ENCODE measurements at places on chromosomes 12 and 14. TPM values are rescaled to one million over a fixed set of nuclear protein-coding genes. Genes with fewer than 3 reads are reported as not detected.
A peak's percentile ranks its signal among the peaks of the same experiment; 100 is the strongest.

- H3K4me1 ChIP-seq, result peaks cover 7% of the 10 kb centered on the region
- H3K36me3 ChIP-seq, result no peaks in the 10 kb centered on the region
- no peak for DNase-seq
- peak overlapping the region; percentile 86 for H3K27ac ChIP-seq
- no peaks in the 10 kb centered on the region for H3K27me3 ChIP-seq
Observed at GRCh38 chr12:32398816-32399369, 465 bp upstream of the FGD4 start.

DNA sequence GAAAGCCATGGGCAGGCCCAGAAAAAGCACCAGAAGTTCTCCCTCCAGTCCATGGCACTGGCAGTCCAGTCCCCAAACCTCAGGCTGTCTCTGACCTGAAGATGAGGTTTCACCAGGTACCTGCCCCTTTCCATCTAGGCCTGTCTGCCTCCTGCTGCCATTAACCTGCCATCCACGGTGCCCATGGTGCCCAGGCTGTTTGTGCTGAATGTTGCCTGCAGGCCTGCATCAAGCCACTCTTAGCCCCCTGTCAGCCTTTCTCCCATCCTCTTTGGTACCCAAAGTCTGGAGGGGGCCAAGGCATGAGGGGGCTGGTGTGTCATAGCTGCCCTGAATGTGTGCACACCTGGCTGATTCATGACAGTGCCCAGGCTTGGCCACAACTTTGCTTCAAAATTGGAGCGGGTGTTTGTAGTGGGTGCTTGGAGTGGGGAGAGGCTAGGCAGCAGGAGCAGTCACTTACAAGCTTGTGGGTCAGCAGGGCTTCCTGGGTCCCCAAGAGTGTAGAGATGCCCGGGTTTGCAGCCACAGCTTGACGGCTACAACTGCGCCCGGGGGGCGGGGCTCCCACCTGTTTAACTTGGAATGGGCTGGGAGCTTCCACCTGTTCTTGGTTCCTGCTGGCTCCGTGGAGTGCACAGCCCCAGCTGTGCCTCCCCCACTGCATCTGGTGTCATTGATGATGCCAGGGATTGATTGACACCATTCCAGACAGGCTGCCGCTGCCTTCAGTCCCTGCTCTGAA, 88.5 kb downstream of the GPHN start:
- no peak overlapping the region for H3K27ac ChIP-seq
- H3K4me3 ChIP-seq, result no peak overlapping the region
- peak; percentile 57 for DNase-seq
- no peaks in the 10 kb centered on the region for H3K4me1 ChIP-seq

DNA sequence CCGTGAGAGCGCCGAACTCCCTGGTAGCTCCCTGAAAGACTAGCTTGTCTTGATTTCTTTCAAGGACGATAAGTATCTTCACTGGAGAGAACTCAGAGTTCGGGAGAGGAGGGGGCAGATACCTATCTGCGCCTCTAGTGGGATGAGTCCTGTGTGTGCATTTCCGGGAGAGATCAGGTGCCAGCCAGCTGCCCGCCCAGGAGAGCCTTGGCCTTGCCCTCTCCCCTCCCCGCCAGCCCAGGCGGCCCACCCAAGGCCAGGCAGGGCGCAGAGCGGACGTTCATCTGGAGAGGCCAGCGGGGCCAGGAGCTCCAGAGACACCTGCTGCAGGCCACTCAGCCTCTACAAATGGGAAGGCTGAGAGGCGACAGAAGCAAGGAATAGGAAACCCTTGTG, 1.0 kb downstream of the CD9 start:
- peak; percentile 77 for DNase-seq
- peak overlapping the region; percentile 87 for H3K27ac ChIP-seq
- H3K36me3 ChIP-seq, result no peaks in the 10 kb centered on the region
- H3K4me1 ChIP-seq, result peaks cover 61% of the 10 kb centered on the region
- H3K4me3 ChIP-seq, result peak overlapping the region; percentile 84

GRCh38 chr12:68013181-68013580, 23.9 kb downstream of the IFNG-AS1 start:
- no peaks in the 10 kb centered on the region for H3K27me3 ChIP-seq
- no peak overlapping the region for H3K27ac ChIP-seq
- no peak for DNase-seq
- H3K36me3 ChIP-seq, result no peaks in the 10 kb centered on the region

GRCh38 chr12:92762773-92763172, 60.0 kb downstream of the PLEKHG7 start:
- no peak overlapping the region for H3K4me3 ChIP-seq
- H3K4me1 ChIP-seq, result no peaks in the 10 kb centered on the region
- no peaks in the 10 kb centered on the region for H3K36me3 ChIP-seq
- no peaks in the 10 kb centered on the region for H3K27me3 ChIP-seq

DNA sequence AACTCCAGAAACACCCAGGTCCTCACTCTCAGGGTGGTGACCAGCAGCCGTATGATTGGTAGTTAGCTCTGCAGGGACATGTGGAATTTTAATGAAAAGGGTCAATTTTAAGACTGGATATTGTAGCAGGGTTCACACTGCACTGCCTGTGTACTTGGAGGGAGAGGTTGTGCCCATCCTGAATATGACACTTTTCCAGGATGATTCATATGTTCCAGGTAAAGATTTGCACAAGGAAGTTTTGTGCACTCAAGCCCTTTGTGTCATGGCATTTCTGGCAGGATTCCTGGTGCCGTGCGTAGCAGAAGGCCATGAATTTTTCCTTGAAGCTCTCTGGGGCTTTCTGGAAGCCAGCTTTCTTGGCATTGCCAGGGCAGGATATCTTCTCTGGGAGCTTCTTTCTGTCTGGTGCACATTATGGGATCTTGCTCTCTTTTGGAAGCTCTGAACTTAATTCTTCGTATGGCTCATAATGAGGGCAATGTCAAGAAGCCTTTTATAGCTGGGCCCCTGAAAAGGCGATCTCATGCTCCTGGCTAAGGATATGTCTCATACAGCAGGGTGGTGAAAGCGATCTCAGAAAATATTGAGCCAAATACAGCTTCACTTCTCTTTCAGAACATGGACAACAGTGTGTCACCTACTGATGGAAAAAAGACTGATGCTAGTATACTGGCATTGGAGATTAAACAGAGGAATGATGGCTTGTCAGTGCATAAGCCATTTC, 1133.9 kb downstream of the AACS start:
- H3K27ac ChIP-seq, result no peak overlapping the region
- H3K4me3 ChIP-seq, result no peak overlapping the region
- no peak for DNase-seq
- H3K27me3 ChIP-seq, result no peaks in the 10 kb centered on the region
- no peaks in the 10 kb centered on the region for H3K36me3 ChIP-seq
- no peaks in the 10 kb centered on the region for H3K4me1 ChIP-seq

DNA sequence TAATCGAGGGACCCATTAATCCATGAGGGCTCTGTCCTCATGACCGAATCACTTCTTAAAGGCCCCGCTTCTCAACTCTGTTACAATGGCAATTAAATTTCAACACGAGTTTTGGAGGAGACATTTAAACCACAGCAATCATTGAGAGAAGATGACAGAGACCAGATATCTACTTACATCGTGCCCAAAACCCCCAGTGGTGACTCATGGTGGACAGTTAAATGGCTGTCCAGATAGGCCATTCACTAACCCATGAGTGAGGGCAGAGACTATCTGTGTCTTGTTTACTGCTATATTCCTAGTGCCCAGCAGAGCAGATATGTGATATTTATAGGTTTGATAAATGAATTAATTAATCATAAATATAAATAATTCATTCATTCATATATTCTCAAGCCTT, 20.0 kb upstream of the FLVCR2 start:
- H3K27ac ChIP-seq, result no peak overlapping the region
- H3K27me3 ChIP-seq, result no peaks in the 10 kb centered on the region

DNA sequence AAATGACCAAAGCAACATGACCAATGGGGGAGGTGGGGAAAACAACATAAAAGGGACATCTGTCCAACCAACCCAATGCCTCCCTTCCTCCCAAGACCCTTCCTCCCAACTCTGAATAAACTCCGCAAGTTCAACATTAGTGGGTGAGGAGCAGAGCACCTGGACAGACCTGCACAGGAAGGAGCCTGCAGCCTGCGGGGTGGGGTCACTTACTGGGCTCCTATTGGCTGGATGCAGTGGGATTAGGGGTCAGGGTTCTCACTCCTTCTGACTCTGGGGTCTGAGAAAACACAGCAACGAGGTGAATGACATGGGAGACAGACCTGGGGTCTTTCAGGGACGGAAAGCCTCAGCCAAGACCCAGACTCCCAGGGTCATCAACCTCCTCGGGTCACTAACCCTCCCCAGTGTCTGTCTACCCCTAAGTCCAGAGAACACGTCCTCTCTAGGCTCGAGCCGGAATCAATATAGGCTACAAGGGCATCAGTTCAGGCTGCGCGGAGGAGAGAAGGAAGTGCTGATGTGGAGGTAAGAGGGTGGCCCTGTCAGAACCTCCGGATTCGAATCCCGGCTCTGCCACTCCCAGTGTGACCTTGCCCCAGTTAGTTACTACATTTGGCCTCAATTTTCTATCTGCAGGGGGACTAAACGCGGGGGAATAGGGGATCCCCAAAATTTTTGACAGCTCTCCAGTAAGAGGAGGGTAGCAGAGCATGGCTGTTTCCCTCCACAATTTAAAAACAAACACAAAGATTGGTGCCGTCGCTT, 860 bp downstream of the NDRG2 start:
- peak overlapping the region; percentile 86 for H3K4me3 ChIP-seq
- H3K4me1 ChIP-seq, result peaks cover 18% of the 10 kb centered on the region
- no peak for DNase-seq
- H3K27ac ChIP-seq, result peak overlapping the region; percentile 88

DNA sequence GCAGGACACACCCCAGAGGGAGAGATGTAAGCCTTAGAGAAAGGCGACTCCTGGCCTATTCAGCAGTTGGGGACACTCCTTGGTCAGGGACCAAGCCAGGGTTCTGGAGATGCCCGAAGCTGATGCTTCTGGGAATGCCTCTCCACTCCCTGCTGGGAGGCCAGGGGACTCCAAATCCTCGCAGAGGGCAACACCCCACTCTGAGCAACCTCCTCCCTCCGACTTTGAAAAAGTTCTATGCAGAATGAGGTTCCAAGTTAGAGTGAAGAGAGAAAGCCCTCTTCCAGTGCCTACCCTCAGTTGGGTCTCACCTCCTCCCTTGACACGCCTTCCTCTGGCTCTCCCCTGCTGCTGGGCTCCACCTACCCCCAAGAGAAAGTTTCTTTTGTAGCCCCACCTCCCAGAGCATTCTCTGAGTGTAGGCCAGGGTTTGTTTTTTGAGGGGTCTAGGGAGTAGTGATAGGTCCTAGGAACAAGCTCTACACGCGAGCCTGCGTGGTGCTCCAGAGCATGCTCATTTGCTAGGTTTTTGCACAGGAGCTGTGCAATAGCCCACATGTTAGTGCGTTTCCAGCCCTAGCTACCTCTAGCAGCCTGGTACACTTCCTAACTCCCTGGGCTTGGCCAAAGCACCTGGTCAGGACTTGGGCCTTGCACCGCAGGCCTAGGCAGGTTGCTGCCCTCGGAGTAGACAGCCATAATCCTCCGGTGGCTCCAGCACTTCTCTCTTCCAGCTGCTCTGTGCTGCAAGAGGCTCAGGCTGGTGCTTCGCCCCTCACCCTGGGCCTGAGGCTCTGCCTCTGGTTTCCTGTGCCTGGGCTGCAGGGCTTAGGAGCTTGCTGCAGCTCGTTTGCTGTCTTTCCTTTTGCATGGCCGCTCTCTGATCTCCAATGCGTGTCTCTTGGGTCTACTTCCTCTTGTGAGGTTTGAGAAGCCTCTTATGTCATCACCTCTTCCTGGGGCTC, 590 bp upstream of the CEBPE start:
- no peak overlapping the region for H3K4me3 ChIP-seq
- no peak for DNase-seq
- H3K4me1 ChIP-seq, result no peaks in the 10 kb centered on the region
- no peaks in the 10 kb centered on the region for H3K27me3 ChIP-seq

- H3K27ac ChIP-seq, result no peak overlapping the region
- no peaks in the 10 kb centered on the region for H3K27me3 ChIP-seq
- H3K4me1 ChIP-seq, result no peaks in the 10 kb centered on the region
Observed at GRCh38 chr14:46626876-46627275, 24.7 kb downstream of the RPL10L start.

DNA sequence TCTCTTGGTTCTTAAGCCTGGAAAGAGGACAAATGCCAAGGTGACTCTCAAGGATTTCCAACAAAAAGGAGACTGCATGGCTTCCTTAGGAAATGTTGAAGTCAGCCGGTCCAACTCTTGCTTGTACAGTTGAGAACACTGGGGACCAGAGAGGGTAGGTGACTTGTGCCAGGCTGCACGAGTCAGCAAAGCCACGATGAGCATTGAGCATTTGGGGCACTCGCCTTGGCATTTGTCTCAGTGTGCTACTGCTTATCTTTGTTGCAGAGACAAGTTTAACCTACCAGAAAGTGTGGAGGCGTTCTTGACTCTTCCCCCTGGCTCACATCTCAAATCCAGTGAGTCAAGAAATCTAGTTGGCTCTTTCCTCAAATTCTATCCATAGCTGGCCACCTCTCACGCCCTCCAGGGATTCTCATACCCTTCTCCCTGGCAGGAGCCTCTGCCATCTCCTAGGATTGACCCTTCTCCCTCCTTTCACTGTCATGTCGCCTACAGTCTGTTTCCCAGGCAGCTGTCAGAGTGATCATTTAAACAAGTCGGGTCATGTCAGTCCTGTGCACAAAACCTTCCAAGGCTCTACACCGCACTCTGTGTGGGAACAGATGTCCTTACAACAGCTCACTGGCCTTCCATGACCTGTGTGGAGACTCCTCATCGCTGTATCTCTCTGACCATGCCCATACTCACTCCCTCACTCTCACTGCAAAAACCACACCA, 17.2 kb upstream of the KRT83 start:
- H3K4me1 ChIP-seq, result no peaks in the 10 kb centered on the region
- no peak overlapping the region for H3K4me3 ChIP-seq
- no peaks in the 10 kb centered on the region for H3K27me3 ChIP-seq
- DNase-seq, result no peak

DNA sequence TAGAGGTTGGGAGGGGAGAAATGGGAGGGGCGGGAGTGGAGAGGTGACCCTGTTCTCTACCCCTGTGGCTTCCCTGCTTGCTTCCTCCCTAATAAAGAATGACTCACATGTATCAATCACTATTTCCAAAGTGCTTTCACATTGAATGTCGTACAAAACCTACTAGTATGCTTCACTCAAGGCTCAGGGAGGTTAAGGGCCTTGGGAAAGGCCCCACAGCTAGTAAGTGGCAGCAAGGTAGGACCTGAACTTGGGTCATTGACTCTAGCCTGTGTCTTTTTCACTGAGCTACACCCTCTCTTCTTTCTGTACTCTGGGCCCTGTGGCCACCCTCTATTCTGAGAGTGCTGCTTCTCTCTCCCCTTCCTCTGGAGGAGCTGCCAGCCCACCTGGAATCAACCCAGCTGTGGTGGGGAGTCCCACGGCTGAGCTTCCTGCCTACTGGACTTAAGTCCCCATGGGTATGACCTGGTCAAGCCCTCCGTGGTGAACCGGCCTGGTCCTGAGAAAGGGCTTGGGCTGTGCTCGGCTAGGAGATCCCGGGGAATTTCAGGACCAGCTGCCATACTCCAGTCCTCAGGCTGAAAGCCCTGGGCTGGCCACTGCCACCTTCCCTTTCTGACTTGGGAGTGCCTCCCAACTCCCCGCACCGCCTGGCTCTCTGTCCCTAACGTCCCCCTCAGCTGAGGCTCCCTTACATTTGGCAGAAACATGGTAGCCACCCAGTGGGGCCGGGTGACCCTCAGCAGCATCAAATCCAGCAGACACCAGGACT, 13.0 kb downstream of the SLC48A1 start:
- H3K27me3 ChIP-seq, result no peaks in the 10 kb centered on the region
- peaks cover 96% of the 10 kb centered on the region for H3K36me3 ChIP-seq
- no peak for DNase-seq
- H3K27ac ChIP-seq, result no peak overlapping the region
- H3K4me3 ChIP-seq, result no peak overlapping the region
- no peaks in the 10 kb centered on the region for H3K4me1 ChIP-seq

- H3K27me3 ChIP-seq, result no peaks in the 10 kb centered on the region
- peaks cover 68% of the 10 kb centered on the region for H3K36me3 ChIP-seq
- no peak overlapping the region for H3K27ac ChIP-seq
Observed at GRCh38 chr14:50109342-50109741, 7.0 kb downstream of the VCPKMT start.

The MAPKAPK5 gene
- 48.9 TPM for total RNA-seq

The CABP1 gene
- total RNA-seq, result 0.23 TPM

The OTX2 gene
- not detected for total RNA-seq

Measured in upper lobe of right lung (tissue), 1 donor.